CD4-positive, alpha-beta T cell treated with Interleukin-15 for 4 hours (primary cell): ENCODE measurements at places on chromosomes 7 and 10.

DNA sequence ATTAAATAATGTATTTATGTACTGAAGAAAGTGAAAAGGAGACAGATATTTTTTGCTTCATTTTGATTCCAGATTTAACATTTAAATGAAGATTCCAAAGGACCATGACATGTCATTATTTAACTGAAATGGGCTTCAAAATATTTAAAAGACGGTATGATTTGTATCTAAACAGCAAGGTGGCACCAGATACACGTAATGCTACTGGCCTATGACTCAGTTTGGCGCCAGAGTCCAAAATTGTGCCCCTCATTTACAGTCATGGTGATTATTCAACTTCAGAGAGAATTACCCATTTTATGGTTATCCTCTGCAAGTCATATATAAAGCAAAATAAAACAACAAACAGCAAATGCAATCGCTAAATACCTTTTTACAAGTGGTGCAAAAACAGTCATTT, 94.5 kb downstream of the ETV1 start:
- DNase-seq = no peak

DNA sequence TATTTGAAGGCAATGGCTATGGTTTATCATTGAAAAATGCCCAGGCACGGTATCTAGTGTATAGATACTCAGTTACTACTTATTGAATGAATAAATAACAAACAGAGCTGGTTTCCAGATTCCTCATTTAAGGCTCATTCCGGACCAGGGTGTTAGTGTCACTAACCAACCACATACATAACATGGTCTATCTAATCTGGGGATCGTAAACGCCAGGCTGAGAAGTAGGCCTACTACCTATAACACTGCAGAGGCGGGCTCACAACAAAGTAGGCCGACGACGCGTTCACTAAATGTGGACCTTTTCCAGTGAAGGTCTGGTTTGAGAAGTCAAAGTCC, 423 bp downstream of the LSM5 start:
- DNase-seq = no peak

- DNase-seq = no peak
These were observed 266.6 kb downstream of the SUGCT start for GRCh38 chr7:40401406-40401805.

GRCh38 chr7:46007990-46008643, 87.0 kb upstream of the IGFBP3 start:
- DNase-seq = no peak

GRCh38 chr10:60521974-60522405, 132.3 kb upstream of the ANK3 start:
- no peak for DNase-seq

DNA sequence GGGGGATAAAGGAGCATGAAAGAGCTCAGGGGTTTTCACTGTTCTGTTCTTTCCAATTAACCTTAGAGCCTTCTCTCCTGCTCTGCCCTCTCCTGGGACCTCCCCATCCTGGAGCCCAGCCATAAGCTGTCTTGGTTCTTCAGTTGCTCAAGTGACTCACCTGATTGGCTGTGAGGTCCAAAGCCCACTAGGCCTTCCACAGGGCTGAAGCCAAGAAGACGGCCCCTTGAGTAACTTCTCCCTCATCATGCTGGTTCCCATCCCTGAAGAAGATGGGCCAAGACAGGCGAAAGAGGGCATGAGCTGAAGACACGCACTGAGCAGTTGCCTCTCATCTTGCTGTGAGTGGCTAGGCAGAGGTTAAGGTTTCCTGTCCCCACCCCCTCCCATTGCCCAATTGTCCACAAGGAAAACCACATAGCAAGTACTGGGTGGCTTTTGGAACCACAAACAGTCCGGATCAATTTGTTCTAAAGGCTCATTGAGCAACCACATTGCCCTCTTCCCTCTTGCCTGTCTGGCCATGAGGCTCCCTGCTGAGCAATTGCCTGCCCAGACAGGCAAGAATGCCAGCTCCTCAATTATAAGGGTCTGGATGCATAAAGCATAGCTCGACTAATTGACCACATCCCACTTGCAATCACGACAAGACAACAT, 43.9 kb upstream of the GPAM start:
- DNase-seq = no peak

DNA sequence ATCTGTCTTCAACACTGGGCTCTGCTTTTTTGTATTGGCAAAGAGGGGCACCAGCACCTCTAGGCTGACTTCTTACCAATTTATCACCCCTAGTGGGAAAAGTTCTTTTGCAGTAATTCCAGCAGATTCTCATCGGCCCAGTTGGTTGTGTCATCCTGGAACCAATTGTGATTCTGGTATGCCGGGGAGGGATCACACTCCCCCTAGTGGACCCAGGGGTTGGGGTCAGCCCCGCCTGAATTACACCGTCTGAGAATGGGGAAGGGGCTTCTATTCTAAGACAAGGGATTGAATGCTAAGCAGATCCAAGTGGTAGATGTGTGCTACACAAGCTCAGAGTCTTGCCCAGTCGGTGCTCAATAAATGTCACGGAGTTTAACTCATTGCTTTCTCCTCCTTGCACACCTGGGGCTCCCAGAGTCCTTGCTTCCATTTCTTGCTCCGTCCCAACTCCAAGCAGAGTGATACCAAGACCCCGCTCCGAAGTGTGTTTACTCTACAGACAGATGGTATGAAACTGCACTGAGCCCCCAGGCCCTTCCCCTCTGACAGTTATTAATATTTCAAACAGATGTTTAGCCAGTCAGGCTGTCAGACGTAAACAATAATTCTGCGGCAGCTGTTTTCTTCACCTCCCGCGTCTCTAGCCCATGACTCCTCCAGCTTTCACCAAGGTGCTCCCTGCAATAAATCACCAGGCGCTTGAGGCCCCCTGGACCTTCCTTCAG, 71.9 kb downstream of the C10orf105 start:
- no peak for DNase-seq

GRCh38 chr7:131943646-131944045, 387.2 kb upstream of the PODXL start:
- no peak for DNase-seq

GRCh38 chr7:18831943-18832342, 285.5 kb downstream of the TWIST1 start:
- no peak for DNase-seq

DNA sequence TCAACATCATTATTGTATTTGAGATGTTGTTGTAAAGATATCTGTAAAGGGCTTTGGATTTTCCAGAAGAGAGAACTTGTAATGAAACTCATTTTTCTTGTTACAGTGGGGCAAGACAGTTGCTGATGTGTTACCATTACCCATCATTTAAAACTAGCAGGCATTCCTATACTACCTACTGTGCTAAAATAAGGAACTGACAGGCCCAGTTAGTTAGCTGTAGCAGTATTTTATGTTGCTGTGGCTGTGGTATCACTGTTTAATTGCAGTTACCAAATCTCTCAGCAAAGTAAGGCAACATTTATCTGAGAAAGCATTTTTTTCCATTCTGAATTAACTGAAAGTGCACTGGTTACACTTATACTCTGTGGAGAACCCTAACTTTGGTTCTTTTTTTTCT, 9.9 kb downstream of the ST7 start:
- DNase-seq = no peak

DNA sequence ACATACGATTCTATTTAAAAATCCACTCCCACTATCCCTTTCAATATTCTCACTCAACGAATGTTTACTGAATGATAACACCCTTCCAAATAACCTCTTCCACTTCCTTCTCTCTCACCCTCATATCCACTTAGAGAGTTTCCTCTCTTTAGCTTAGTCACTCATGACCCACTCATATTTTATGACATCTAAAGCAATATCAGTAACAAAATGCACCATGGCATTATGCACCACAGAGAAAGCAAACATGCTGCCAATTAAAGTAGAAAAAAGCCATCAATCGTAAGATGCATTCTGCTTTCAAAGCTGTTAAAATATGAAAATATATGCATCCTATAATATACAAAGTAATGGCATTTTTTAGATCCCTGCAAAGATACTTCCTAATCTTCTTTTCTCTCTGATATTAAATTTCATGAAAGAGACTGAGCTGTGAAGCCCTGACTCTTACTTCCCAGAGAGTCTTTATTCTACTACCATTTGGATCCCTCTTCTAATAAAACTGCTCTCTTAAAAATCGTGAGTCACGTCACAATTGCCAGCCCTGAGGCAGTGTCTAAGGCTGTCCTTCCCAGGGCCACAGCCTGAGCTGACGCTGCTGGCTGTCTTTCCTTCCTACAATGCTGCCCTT, 283.0 kb upstream of the KLF6 start:
- DNase-seq = no peak

DNA sequence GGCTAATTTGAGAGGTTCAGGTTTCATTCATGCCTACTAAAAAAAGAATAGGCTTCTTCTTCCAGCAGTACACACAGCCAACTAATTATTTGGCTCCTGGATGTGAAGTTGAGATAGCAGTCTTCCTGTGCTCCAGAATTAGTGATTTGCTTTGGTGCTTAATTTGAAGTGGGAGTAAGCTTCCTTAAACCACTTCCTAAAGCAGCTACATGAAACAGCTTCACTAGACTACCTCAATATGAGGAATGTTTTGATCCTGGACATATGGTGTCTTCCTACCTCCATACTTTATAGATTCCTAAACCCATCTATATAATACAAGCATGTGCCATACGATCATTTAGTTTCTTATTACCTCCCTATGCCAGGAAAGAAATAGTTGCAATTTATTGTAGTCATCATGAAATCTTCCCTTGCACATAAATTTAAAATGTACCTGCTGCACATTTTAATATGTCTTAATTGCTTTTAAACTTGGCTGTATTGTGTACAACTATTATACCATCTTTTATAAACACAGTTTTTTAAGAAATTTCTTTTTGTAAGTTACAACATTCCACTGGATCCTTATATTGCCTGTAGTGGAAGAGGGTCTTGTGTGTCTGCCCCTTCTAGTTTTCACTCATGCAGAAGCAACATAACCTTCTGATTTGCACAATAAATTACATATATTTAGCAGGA, 8.6 kb downstream of the VIM start:
- no peak for DNase-seq

DNA sequence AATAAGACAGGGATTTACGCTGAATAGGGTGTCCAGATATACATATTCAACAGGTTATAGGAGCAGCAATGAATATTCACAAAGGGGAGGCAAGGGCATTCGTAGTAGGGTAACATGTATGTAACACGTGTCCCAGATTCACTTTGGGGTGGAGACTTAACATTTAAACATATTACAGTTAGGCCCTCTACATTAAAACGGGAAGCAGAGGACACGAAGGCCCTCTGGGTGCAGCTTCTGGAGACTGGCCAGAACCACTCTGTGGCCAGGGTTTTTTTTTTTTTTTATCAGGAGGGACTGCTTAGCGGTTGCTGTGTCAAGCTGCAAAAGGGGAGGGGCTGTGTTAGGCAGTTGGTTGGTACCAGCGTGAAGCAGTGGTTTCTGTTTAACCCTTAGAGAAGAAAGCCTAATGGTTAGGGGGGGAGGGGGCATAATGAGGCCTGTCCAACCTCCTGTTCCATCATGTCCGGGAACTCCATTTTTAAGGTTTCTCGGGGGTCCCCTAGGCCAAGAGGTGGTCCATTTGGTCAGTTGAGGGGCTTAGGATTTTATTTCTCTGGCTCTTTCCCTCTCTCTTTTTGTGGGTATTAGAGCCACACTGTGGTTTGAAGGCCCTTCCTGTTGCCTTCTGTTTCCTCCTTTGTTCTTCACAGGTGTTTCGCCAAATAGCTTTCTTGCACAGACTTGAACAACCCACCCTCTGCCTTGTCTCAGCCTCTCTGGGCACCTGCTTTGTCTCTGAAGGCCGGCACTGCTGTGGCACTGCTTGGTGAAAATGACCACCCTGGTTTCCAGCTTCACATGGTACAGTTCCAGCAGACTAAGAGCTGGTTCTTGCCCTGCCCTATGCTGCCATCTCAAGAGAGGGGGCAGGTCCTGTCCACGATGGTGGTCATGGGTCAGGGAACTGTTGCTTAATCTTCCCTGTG, 26.4 kb downstream of the PRF1 start:
- DNase-seq = peak; percentile 36

DNA sequence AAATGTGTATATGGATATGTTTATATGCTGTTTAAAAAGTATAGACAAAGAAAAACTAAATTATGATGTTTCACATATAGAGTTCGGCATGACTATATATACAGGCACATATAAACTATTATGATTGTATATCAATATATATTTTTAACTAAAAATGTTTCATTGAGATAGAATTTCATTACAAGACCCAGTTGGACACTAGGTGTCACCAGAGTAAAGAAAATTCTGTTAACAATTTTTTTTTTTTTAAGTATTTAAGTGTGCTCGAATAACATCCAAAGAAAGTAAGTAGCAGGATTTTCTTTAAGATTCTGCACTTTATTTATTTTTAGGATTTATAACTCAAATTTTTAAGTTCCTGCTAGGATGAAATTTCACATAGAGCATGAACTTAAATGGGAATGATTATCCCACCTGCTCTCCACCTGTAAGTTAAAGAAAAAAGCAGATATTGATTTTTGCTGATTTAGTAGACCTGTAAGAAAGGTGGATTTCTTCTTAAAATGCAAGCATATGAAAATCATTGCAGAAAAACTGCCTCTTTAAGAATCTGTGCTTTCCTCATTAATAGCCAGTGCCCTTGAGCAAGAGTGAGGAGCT, 961.5 kb downstream of the PCDH15 start:
- no peak for DNase-seq

GRCh38 chr10:30184397-30185033, 125.1 kb upstream of the JCAD start:
- no peak for DNase-seq
